ENCODE measurements at places on chromosomes 2 and 18. TPM values are rescaled to one million over a fixed set of nuclear protein-coding genes. Genes with fewer than 3 reads are reported as not detected.

Gene KCNS3
- total RNA-seq, result 10.9 TPM

Gene ASXL3
- total RNA-seq, result 30.6 TPM

Gene GRP
- 2.4 TPM for total RNA-seq

Gene RGPD4
- 2.2 TPM for total RNA-seq

Gene ARHGAP25
- 4.3 TPM for total RNA-seq

Gene FRZB
- 66.1 TPM for total RNA-seq

Gene DPP4
- total RNA-seq, result 12.3 TPM

Gene CGREF1
- total RNA-seq, result 12.1 TPM

Gene RAB17
- total RNA-seq, result 0.99 TPM

Gene INPP1
- total RNA-seq, result 17.2 TPM

Gene MTCL1
- total RNA-seq, result 26.9 TPM

Gene ZNF521
- 99.6 TPM for total RNA-seq

Gene POU3F3
- total RNA-seq, result 4.2 TPM

Gene CD207
- total RNA-seq, result 5.3 TPM

Gene SOX11
- 58.1 TPM for total RNA-seq

Gene UGT1A9
- total RNA-seq, result not detected

Gene RBKS
- 3.2 TPM for total RNA-seq

Gene CRYBA2
- total RNA-seq, result 1,526 TPM

Gene CFC1
- 0.55 TPM for total RNA-seq

Gene BMP10
- total RNA-seq, result not detected

Gene POTEI
- 0.22 TPM for total RNA-seq

Gene SP100
- 27.7 TPM for total RNA-seq

Gene UPP2
- total RNA-seq, result 0.33 TPM

Gene SERPINB7
- not detected for total RNA-seq

Measured in camera-type eye (tissue), 1 donor.